ENCODE measurements at places on chromosomes 6 and 20. TPM values are rescaled to one million over a fixed set of nuclear protein-coding genes. Genes with fewer than 3 reads are reported as not detected.

The POU5F1 gene
- not detected for total RNA-seq

The NRN1 gene
- 46.1 TPM for total RNA-seq

The RBBP8NL gene
- not detected for total RNA-seq

DNA sequence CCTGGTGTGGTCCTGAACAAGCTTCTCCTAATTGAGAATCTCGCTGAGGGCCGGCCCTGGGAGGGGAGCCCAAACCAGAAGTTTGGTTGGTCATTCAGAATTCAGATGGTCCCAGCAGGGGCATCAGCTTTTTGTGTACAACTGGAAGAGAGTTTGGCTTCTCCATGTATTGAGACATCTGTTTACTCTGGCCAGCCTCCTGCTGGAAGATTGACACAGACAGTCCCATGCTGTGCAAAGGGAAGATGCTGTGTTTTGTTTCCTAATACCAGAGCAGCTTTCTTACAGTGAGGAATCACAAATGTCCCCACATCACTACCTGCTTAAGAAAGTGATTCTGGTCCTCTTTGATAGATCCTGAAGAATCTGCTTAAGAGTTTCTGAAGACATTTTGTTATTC lies 97.8 kb downstream of the PLEKHG1 start:
- DNase-seq, result peak; percentile 44

- peak; percentile 72 for DNase-seq
Measured at GRCh38 chr20:62832212-62832922, 15.5 kb downstream of the COL9A3 start.

The PAX1 gene
- 0.09 TPM for total RNA-seq

The LRRC73 gene
- total RNA-seq, result 0.94 TPM

- DNase-seq, result no peak
Measured at GRCh38 chr6:148945301-148946021, 198.6 kb downstream of the UST start.

The ID4 gene
- total RNA-seq, result 29.3 TPM

GRCh38 chr6:48048451-48049146 lies 62.4 kb downstream of the PTCHD4 start:
- peak; percentile 54 for DNase-seq

The FOXF2 gene
- total RNA-seq, result 0.13 TPM

The TCP11 gene
- total RNA-seq, result not detected

GRCh38 chr6:149173222-149173621 lies 144.3 kb upstream of the TAB2 start:
- DNase-seq, result no peak

- no peak for DNase-seq
Measured at GRCh38 chr6:67839818-67840217, 795.3 kb upstream of the ADGRB3 start.

The ZNF512B gene
- total RNA-seq, result 28.9 TPM

- DNase-seq, result peak; percentile 89
Measured at GRCh38 chr20:24917797-24918578, 31.1 kb upstream of the CST7 start.

DNA sequence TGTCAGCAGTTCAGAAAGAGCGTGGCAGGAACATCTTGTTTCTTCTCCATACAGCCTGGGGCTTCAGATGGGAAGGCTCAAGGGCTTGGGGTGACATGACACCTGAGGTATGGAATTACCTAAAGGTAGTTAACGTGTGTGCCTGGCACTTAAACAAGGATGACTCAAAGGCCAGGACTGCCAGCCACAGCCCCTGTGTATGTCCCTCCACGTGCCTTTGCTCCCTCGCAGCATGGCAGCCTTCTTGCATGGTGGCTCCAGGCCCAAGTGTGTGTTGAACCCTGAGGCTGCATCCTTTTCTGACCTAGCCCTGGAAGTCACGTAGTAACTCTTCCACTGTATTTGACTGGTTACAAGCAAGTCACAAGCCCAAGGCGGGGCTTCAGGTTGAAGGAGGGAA lies 33.6 kb upstream of the MYL9 start:
- DNase-seq, result no peak

The ULBP2 gene
- 2.6 TPM for total RNA-seq

The DCDC2 gene
- total RNA-seq, result 54.9 TPM

DNA sequence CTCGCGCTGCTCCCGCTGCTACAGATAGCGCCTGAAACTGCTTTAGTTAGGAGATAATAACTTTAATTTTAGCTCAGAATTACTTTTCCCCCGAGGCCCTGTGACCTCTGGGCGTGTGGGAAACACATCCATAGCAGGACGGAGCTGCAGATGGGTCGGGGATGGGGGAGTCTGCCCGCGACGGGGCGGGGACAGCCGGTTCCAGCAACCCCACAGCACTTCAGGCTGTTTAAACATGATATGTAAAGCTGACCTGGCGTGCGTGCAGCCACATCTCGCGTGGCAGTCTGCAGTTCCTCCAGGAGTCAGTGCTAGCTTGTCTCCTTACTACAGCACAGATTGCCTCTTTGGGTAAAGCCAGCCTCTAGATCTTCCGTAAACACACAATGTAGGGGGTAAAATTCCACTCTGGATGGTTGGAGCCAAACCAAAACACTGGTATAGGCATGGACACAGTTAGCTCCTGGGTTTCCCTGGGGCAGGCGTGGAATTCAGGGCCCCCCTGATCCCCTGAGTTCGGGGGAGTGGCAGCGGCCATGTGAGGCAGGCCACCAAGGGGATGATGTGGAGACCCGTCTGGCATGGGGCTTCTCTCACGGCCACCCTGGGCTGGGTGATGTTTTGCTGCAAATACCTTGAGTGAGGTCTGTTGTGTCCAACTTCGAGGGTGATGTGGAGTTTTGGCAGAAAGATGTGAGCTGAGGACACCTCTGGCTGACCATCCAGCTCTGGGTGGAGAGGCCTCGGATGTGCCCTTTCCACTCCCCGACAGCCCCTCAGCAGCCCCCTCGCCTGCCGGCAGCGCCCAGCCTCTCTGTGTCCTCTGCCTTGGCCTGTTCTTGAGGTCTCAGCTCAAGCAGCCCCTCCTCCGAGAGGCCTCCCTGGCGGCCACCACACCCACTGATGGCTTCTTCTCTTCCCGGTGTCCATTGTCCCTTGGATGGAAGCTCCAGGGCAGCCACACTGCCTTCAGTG lies 214.5 kb downstream of the TAF4 start:
- DNase-seq, result no peak

The C6orf58 gene
- 0.64 TPM for total RNA-seq

DNA sequence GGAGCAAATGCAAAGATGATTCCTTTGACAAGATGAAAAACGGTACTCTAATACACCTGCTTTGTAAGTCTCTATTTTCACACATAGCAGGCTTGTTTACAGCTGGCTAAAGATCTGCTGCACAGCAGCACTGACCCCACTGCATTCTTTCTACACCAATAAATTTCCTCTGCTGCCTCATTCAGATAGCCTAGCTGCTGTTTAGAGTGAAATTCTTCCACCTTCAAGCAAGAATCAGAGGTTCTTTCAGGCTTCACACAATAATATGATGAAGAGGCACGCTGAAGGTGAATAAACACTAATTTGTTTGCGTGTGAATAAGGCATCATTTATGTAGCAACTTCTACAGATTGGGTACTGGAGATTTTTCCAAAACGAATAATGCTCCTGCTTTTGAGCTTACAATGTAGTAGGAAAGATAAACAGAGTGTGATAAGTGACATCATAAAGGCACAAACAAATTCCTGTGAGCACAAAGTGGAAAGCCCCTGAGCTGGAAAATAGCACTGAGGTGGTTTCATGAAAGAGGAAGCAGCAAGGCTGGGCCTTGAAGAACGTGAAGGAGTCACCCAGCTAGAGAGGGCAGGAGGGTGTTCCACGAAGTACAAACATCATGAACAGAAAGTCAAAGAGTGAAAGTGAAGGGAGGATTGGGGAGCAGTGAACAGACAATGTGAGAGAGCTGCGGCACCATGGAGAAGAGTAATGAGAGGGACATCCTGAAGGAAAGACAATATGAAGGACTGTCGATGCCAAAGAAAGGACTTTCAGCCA lies 543.4 kb downstream of the CD83 start:
- DNase-seq, result no peak

GRCh38 chr20:24316731-24317130 lies 152.7 kb upstream of the SYNDIG1 start:
- DNase-seq, result no peak

DNA sequence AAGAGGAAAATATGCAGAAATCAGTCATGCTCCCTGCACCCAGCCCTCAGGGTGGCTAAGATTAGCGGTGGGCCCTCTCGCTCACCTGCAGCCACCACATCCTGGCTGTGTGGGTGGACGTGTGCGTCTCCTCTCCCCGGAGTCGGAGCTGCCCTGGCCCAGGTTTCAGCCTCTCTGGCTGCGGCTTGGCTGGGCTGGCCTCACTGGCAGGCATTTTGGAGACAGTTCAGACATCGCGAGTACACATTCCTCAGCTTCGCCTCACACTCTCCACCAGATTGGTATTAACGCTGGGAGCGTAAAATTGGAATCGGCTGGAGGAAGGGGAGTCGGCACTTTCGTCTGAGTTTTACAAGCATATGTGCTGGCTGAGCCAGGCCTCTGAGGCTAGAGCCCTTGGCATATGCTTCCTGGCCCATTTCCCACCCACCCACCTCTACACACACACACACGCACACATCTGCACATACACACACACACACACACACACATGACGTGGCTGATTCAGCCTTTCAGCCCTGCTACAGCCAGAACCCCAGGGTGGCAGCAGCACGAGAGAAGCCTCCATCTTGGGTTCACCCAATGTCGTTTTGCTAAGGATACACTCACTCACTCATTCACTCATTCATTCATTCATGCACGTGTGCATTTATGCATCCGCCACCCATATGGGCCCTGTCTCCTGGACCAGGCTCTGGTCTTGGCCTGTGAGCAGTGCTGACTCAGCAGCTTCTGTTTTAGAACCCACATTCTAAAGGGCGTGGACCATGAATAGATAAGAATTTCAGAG lies 42.9 kb downstream of the BCAS4 start:
- DNase-seq, result peak; percentile 41

The BPIFB2 gene
- total RNA-seq, result not detected

- DNase-seq, result no peak
Measured at GRCh38 chr6:30600451-30600961, 16.5 kb downstream of the PPP1R10 start.

The RCAN2 gene
- 0.13 TPM for total RNA-seq

The RAD21L1 gene
- total RNA-seq, result not detected

- DNase-seq, result no peak
Measured at GRCh38 chr6:35208419-35208818, 5.3 kb upstream of the SCUBE3 start.

- DNase-seq, result no peak
Measured at GRCh38 chr20:4083098-4083865, 67.9 kb upstream of the RNF24 start.

The COL9A3 gene
- 11.7 TPM for total RNA-seq

The RRBP1 gene
- 82.8 TPM for total RNA-seq

The MBOAT1 gene
- 6.3 TPM for total RNA-seq

- DNase-seq, result no peak
Measured at GRCh38 chr6:43779852-43780236, 9.8 kb downstream of the VEGFA start.

The MUCL3 gene
- not detected for total RNA-seq

The PGK2 gene
- not detected for total RNA-seq

All from A673 (cell line).